Endodermal cell (in vitro differentiated cells): ENCODE measurements at places on chromosomes 13 and 19. TPM values are rescaled to one million over a fixed set of nuclear protein-coding genes. Genes with fewer than 3 reads are reported as not detected.

The PRRG2 gene
- 4.6 to 6.9 TPM (median 4.8 TPM) in 3 replicates for total RNA-seq

- no peak for DNase-seq
These were observed 17.6 kb downstream of the EMP3 start for GRCh38 chr19:48342841-48343540.

DNA sequence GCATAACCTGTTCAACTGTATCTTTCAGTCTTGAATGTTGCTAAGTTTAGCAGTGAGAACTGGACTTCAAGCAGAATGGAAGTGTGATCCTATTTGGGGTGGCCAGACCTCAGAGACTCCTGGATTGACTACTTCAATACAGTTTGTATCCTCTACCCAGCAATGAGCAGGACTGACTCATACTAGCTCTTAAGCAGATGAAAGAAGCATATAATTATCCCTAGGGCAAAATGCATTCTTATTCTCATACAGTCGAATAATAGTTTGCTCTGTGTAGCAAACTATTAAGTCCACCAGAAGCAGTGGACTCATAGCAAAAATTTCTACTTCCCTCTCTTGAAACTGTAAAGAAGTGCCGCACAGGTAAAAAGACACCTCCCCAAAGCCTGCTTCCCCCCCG lies 46.4 kb upstream of the FAM216B start:
- DNase-seq = no peak

DNA sequence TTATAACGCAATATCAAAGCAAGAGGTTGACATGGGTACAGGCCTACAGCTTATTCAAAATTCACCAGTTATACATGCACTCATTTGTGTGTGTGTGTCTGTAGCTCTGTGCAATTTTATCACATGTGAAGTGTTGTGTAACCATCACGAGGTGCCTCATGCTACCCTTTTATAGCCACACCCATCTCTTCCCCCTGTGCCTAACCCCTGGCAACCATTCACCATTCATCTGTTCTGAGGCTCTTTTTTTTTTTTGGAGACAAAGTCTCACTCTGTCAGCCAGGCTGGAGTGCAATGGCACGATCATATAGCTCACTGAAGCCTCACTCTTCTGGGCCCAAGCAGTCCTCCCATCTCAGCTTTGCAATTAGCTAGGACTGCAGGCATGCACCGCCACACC lies 78.4 kb downstream of the DPF1 start:
- no peak for DNase-seq

DNA sequence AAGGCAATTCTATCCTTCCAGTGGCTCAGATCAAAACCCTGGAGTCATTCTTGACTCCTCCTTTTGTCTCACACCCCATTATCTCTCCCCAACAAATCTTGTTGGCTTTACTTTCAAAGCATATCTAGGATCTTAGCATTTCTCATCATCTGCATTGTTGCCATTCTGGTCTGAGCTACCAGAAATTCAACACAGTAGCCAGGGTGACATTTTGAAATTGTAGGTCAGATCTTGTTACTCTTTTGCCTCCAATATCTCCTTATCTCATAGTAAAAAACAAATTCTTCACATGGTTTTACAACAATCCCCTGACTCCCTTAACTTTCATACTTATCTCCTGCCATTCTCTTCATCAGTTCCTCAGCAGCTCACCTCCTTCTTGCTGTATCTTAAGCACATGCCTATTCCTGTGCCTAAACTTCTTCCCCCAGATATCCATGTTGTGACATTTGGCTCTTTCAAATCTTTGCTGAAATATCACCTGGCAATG lies 115.8 kb downstream of the KLF5 start:
- no peak for DNase-seq
